ENCODE measurements at places on chromosomes 4 and X. TPM values are rescaled to one million over a fixed set of nuclear protein-coding genes. Genes with fewer than 3 reads are reported as not detected.

GRCh38 chr4:108716340-108716739, 46.5 kb downstream of the ETNPPL start:
- no peak overlapping the region for H3K27ac ChIP-seq
- peaks cover 8% of the 10 kb centered on the region for H3K27me3 ChIP-seq
- no peaks in the 10 kb centered on the region for H3K36me3 ChIP-seq

- H3K27ac ChIP-seq = no peak overlapping the region
- peaks cover 7% of the 10 kb centered on the region for H3K36me3 ChIP-seq
- no peak overlapping the region for H3K4me3 ChIP-seq
Observed at GRCh38 chrX:118423558-118423957, 72.1 kb upstream of the DOCK11 start.

DNA sequence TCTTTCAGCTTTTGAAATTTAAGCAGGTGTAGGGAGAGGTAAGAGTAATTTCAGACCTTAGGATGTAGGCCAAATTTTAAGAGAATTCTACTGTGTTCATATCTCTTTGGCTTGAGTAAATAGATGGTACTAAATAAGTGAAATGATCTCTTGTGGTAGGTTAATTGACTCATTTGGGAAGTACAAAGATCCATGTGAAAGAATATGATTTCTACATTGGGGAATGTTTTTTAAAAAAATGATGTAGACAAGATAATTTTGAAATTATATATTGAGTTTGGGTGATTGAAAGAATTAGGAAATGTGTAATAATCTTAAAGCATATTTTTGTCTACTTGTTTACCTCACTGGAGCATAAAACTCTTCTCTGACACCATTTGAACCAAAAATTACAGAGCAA, 35.6 kb downstream of the RAPGEF2 start:
- H3K27ac ChIP-seq = no peak overlapping the region
- H3K27me3 ChIP-seq = no peaks in the 10 kb centered on the region
- no peaks in the 10 kb centered on the region for H3K36me3 ChIP-seq
- peaks cover 14% of the 10 kb centered on the region for H3K4me1 ChIP-seq
- DNase-seq = no peak

- H3K36me3 ChIP-seq = no peaks in the 10 kb centered on the region
- no peaks in the 10 kb centered on the region for H3K4me1 ChIP-seq
- H3K27ac ChIP-seq = no peak overlapping the region
- no peak overlapping the region for H3K4me3 ChIP-seq
Observed at GRCh38 chr4:31051151-31051550, 331.0 kb downstream of the PCDH7 start.

DNA sequence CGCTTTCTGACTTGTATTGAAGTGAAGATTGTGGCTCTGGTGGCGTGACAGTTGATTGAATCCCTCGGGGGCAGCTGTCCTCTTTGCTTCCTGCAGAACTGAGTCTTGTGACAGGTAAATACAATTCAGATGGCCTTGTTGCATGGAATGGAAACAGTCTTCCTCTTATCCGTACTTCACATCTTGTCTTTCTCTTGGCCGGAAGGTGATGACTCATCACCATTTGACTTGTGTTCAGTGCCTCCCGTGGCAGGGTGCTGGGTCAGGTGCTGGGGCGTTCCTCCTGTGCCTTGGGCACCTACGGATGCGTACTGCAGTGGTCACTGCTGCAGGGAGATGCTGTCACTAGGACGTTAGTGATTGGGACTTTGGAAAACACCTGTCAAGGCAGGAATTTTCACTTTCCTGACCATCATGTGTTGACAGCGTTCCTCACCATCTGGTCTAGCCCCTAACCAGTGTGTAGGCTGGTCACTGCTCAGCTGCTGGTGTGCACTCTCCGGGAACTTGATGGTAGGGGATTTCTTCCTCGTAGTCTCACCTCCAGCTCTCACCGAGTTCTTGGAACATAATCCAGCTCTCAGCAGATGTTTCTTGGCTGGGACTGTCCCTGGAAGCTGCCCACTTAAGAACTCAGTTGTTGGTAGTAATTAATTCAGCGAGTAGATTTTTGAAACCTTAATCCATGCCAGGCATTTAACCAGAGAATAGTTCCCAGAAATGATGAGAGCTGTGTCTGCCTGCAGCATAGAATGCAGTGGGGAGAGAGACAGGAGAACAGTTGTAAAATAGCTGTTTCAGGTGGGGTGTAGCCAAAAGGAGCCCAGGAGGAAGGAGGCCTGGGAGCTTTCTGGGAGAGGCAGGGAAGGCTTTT, 7.2 kb downstream of the TBC1D14 start:
- H3K27ac ChIP-seq = peak overlapping the region; percentile 89
- peak; percentile 87 for DNase-seq
- H3K36me3 ChIP-seq = peaks cover 8% of the 10 kb centered on the region
- peak overlapping the region; percentile 64 for H3K4me3 ChIP-seq

GRCh38 chrX:519741-520140, 110.8 kb upstream of the SHOX start:
- no peaks in the 10 kb centered on the region for H3K4me1 ChIP-seq
- no peak overlapping the region for H3K27ac ChIP-seq
- no peaks in the 10 kb centered on the region for H3K27me3 ChIP-seq
- H3K4me3 ChIP-seq = no peak overlapping the region
- H3K36me3 ChIP-seq = no peaks in the 10 kb centered on the region

DNA sequence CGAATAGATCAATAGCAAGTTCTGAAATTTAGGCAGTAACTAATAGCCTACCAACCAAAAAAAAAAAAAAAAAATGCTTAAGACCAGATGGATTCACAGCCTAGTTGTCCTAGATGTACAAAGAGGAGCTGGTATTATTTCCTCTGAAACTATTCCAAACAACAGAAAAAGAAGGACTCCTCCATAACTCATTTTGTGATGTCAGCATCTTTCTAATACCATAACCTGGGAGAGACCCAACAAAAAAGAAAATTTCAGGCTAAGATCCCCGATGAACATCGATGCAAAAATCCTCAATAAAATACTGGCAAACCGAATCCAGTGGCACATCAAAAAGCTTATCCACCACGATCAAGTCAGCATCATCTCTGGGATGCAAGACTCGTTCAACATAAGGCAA, 1557.9 kb downstream of the C4orf33 start:
- H3K4me3 ChIP-seq = no peak overlapping the region
- no peaks in the 10 kb centered on the region for H3K4me1 ChIP-seq
- no peak overlapping the region for H3K27ac ChIP-seq
- H3K27me3 ChIP-seq = no peaks in the 10 kb centered on the region
- H3K36me3 ChIP-seq = no peaks in the 10 kb centered on the region
- no peak for DNase-seq

DNA sequence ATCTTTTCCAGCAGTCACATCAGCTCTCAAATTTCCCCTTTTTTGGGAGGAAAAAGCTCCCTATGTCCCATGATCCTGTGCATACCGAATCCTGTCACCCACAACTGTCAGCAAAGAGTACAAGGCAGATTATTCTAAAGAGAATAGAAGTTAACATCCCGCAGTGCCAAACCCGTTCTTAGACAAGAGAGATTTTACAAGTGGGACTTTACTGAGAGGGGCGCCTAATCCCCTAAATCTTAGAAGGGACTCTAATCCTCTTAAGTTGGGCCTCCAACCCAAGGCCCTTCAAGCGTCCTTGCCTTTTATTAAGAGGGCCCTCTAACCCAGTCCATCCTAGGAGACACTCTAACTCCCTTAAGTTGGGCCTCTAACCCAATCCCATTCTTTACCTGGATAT, 193.9 kb downstream of the CPXCR1 start:
- H3K36me3 ChIP-seq = no peaks in the 10 kb centered on the region
- H3K4me3 ChIP-seq = no peak overlapping the region
- H3K27me3 ChIP-seq = no peaks in the 10 kb centered on the region
- H3K27ac ChIP-seq = no peak overlapping the region
- no peak for DNase-seq
- no peaks in the 10 kb centered on the region for H3K4me1 ChIP-seq

GRCh38 chrX:10028283-10029104, 61.3 kb downstream of the CLDN34 start:
- DNase-seq = no peak
- H3K27ac ChIP-seq = no peak overlapping the region
- H3K36me3 ChIP-seq = peaks cover 8% of the 10 kb centered on the region
- no peaks in the 10 kb centered on the region for H3K27me3 ChIP-seq
- peaks cover 10% of the 10 kb centered on the region for H3K4me1 ChIP-seq

The TMPRSS11B gene
- total RNA-seq = not detected

The AKAP14 gene
- total RNA-seq = not detected

The HOPX gene
- 88.5 TPM for total RNA-seq

Data from activated CD4-positive, alpha-beta T cell treated with anti-CD3 and anti-CD28 coated beads, Interleukin-2, amount 10 ng/mL, durations not matched to agents 24 days and 14 days (primary cell).